Right lobe of liver (tissue), 6 donors: ENCODE measurements at places on chromosomes 6 and 20. TPM values are rescaled to one million over a fixed set of nuclear protein-coding genes. Genes with fewer than 3 reads are reported as not detected.

GRCh38 chr6:137033828-137034227 lies 10.9 kb downstream of the IL20RA start:
- H3K36me3 ChIP-seq, result no peaks in the 10 kb centered on the region
- DNase-seq, result no peak
- no peak overlapping the region for H3K27ac ChIP-seq
- peaks cover 15% of the 10 kb centered on the region for H3K27me3 ChIP-seq
- no peaks in the 10 kb centered on the region for H3K4me1 ChIP-seq

- no peak overlapping the region for H3K4me3 ChIP-seq
- peak; percentile 17 for DNase-seq
- H3K4me1 ChIP-seq, result no peaks in the 10 kb centered on the region
- H3K36me3 ChIP-seq, result no peaks in the 10 kb centered on the region
- no peaks in the 10 kb centered on the region for H3K27me3 ChIP-seq
- H3K27ac ChIP-seq, result no peak overlapping the region
Observed at GRCh38 chr6:97440590-97441176, 157.7 kb upstream of the MMS22L start.

The TFAP2A gene
- total RNA-seq, result 0.12 TPM

The MAD2L1BP gene
- total RNA-seq, result 16.6 TPM
